CD4-positive, alpha-beta T cell treated with Interleukin-6 at 100 ng/mL for 8 hours (primary cell): ENCODE measurements at places on chromosomes 16 and 17.

GRCh38 chr17:14693382-14693781, 392.5 kb downstream of the HS3ST3B1 start:
- DNase-seq: no peak

DNA sequence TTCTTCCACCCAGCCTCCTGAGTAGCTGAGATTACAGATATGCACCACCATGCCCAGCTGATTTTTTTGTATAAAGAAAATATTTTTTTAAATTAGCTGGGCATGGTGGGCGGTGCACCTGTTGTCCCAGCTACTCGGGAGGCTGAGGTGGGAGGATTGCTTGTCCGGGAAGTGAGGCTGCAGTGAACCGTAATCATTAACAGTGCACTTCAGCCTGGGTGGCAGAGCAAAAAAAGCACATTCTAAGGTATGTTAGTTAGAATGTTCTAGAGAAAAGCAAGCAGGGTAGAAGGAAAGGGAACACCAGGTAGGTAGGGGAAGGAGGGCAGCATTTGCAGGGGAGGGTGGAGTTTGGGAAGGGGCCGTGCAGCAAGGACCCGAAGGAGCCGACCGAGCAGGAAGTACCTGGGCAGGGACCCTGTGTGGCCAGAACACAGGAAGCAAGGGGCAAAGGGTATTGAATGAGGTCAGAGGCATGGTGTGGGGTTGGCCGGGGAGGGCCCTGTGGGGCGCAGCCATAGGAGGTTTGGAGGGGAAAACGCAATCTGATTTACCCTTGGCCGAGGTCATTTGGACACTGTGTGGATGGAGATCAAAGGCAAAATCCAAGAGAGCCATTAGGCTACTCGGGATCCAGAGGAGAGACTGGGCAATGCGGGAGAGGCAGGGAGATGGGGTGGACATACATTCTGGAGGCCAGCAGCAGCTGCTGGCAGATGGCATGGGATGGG, 2.3 kb downstream of the C17orf99 start:
- DNase-seq: no peak

- DNase-seq: no peak
Measured at GRCh38 chr17:57461082-57461481, 204.8 kb downstream of the MSI2 start.

- DNase-seq: no peak
Measured at GRCh38 chr17:81039854-81040758, 5.2 kb downstream of the BAIAP2 start.

GRCh38 chr17:1684378-1685189, at the start of gene PRPF8:
Gene PRPF8 (minus strand): TSS chr17:1684867. CDS start chr17:1684571, 296 bp downstream.
- DNase-seq: peak; percentile 98

DNA sequence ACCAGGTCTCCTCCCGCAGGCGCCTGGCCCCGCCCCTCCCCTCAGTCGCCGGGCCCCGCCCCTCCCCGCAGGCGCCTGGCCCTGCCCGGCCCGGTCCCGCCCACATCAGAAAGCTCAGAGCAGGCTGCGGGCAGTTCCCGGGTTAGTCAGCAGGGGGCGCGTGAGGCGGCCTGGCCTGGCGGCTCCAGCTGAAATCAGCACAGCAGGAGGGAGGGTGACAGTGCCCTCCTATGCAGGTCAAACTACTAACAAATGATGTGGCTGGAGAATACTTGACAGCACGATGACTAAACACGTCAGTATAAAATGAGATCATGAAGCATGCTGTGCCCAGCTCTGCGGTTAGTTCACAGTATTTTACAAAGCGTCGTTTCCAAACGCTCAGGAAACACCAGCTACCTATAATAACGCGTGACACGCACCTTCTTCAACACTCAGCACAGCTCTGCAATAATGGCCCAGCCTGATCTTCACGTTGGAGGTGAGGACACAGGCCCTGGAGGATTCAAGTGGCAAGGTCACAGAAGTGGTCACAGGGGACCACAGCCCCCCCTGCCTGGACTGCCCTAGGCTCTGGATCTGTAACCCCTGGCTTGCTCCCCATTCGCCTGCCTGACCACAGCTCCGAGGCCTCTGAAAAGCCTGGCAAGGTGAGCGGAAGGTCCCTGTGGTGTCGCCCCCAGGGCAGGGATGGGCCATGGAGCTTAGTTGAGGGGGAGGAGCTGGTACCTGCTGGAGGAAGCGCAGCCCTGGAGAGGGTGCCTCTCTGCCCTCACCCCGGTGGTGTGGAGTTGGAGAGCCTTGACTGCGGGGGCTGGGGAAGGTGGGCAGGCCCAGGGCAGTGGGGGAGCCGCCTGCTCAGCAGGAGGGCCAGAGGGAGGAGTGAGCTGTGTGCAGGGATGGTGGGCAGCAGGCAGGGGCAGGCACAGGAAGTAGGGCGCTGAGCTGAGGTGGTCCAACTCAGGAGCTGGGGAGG, 81.2 kb downstream of the KCNJ12 start:
- DNase-seq: peak; percentile 88
